ENCODE measurements at places on chromosomes 11 and 22.

GRCh38 chr11:118443590-118444218, 7.4 kb downstream of the KMT2A start:
- no peak for DNase-seq

DNA sequence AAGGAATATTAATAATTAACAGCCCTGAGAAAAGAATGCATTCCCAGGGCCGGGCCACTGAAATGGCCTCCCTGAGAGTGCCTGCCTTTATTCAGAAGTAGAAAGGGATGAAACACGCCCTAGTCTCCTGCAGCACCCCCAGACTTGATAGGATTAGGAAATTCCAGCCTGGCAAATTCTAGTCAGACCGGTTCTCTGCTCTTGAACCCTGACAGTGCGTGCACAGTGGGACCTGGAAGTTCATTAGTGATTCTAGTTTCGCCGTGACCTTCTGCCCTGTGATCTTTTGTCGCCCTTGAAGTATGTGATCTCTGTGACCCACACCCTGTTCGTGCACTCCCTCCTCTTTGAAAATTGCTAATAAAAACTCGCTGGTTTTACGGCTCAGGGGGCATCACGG, 2.1 kb upstream of the GSTP1 start:
- no peak for DNase-seq

- peak; percentile 43 for DNase-seq
Observed at GRCh38 chr22:31210556-31211421, 1.3 kb upstream of the LIMK2 start.

- no peak for DNase-seq
Observed at GRCh38 chr11:12189543-12190235, 79.3 kb downstream of the MICAL2 start.

DNA sequence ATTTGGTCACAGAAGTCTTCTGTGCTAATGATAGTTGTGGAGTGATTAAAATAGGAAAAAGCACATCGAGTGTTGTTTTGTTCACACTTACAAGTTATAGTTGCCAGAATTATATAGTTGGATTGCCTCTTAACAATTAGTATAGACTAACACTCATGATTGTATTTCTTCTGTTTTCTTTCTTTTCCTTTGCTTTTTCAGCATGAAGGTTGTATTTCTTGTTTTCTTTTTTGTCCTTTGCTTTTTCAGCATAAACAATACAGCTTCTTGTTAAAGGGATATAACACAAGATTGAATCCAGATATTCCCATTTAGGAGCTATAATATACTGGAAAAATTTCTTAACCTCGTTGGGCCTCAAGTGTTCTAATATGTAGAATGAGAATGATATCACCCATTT, 31.1 kb downstream of the ACER3 start:
- DNase-seq, result no peak

DNA sequence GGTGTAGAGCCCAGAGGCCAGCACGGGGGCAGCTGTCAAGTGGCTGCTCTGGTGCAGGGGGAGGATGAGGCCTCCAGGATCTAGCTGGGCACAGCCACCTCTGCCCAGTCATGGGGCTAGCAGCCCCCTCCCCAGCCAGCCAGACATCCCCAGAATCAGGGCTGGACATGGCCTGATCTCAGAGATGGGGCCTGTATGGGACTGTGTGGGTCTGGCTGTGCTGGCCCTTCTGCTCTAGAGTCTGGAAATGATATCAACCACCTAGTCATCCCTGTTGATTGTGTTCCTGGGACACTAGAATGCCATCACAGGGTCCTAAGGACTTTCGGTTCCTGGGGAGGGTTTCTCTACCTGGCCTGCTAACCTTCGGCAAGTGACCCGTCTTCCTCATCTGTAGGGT, 2.8 kb downstream of the FLRT1 start:
- no peak for DNase-seq

- DNase-seq, result no peak
Observed at GRCh38 chr22:29704528-29705285, 15.1 kb upstream of the CABP7 start.

DNA sequence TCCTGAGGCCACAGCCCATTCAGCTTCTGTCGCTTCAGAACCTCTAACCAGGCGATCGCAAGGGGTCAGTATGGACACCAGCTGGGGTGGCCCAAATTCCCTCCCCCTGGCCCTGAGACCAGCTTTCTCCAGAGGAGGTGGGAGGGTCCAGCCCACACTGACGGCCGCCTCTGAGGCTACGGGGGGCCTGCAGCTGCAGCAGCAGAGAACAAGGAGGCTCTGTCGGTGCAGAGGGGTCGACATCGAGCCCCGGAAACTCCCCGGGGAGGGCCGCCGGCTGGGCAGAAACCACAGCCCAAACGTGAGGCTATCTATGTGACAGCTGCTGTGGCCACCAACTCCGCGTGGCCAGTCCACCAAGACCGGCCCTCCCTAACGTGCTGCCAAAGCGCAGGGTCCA, 40.8 kb downstream of the ELFN2 start:
- DNase-seq, result no peak

DNA sequence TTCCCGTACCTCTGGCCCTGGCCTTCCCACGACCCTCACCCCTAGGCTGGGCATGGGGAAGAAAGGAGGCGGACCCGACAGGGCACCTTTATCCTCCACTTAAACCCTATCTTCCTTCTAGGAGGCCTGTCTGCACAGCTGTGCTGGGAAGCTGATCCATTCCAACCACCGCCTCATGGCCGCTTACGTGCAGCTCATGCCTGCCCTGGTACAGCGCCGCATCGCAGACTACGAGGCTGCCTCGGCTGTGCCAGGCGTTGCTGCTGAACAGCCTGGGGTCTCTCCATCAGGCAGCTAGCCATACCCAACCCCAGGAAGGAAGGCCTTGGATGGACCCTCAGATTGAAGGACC, 599 bp downstream of the TIMM10B start:
- no peak for DNase-seq

DNA sequence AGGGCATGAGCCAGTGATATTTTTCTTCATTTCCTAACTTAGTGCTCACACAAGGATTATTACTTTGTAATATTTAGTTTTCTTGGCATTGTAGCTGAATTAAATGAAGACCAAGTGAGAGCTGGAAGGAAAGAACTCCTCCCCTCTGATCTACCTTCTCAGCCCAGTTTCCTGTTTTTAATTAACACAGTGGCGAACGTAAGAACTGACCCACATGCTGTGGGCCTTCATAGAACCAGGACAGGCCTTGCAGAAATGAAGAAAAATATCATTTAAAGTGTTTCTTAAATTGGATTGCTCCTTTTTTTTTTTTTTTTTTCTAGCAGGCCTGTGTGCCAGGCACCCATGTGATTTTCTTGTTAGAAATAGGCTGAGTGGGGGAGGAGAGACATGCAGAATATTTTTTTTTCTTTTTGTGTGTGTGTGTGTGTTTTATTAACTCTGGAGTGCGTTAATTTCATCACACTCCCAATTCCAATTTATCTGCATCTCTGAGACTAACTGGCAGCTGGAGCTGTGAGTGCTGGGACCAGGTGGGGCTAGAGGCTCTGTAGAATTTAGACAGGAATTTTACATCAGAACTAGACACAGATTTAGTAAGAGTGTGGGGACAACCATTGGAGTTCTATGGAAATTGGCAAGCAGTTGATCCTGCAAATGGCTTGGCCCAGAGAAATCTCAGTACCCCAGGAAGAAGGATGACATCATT, 320.5 kb downstream of the DDX10 start:
- DNase-seq, result no peak

DNA sequence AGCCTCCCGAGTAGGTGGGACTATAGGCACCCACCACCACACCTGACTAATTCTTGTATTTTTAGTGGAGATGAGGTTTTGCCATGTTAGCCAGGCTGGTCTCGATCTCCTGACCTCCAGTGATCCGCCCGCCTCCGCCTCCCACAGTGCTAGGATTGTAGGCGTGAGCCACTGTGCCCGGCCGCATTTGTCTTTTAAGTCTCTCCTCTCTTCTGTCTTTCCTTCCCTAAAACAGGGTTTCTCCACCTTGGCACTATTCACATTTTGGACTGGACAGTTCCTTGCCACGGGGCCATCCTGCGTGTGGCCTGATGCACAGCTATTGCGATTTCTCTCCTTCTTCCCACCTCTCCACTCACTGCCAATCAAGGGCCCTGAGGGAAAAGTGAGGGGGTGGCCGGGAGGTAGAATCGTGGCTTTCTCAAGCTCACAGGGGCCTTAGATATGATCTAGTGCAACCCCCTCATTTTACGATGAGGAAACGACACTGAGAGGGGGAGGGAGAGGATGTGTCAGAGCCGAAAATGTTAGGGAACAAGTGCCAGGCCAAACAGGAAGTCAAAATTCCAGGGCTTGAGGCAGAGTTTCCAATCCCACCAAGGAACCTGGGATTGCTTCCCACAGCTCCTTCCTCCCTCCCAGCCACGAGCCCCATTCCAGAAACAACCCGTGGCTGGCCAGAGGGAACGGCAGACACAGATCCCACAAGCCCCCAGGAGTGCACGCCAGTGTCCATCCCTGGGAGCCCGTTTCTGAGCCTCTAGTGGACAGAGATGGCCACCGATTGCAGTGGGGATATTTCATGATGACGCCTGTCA, 21.2 kb downstream of the SCGB1A1 start:
- DNase-seq, result peak; percentile 92

DNA sequence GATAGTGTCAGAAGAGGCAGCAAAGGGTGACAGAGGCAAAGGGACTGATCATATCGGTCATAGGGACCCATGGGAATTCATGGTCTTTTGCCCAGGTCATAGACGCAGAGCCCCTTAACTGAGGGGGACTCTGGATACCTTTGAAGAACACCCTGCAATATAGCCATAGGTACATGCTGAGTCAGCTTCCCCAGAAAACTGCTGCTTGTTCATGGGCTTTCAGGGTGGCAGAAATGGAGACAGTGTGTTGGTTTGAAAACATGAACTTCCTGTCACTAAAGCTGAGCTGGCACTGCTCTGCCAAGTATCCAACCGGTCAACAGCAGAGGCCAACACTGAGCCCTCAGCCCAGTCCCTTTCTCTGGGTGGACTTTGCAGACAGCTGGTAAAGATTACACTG, 114.2 kb downstream of the EFCAB6 start:
- DNase-seq, result no peak

DNA sequence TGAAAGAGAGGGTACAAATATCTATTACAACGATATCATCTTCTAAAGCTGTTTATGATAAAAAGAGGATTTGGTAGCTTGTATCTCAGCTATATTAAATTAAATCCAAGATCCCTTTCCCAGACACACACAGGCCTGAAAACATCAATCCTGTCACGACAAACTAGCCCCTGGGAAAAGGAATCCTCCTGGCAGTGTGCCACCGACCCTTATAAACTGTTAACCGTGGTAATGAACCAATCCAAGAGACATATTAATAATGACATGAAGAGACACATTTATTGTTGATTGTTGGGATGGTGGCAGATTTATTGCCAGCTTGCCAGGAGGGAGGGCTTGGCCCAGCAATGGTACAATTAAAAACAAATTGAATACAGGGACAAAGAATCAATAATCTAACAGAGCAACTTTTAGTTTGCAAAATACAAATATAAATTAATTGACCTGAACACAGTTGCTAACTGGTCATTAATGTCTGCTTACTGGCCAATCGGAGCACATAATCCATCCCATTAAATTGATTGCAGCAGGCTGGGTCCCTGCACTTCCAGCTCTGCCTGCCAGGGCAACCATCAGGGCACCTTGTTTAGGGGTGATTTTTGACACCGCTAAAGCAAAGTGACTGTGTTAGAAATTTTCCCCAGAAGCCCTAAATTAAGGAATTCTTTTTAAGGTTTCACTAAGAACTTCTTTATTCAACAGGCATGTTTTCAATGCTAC, 887.6 kb downstream of the OPCML start:
- DNase-seq, result no peak

DNA sequence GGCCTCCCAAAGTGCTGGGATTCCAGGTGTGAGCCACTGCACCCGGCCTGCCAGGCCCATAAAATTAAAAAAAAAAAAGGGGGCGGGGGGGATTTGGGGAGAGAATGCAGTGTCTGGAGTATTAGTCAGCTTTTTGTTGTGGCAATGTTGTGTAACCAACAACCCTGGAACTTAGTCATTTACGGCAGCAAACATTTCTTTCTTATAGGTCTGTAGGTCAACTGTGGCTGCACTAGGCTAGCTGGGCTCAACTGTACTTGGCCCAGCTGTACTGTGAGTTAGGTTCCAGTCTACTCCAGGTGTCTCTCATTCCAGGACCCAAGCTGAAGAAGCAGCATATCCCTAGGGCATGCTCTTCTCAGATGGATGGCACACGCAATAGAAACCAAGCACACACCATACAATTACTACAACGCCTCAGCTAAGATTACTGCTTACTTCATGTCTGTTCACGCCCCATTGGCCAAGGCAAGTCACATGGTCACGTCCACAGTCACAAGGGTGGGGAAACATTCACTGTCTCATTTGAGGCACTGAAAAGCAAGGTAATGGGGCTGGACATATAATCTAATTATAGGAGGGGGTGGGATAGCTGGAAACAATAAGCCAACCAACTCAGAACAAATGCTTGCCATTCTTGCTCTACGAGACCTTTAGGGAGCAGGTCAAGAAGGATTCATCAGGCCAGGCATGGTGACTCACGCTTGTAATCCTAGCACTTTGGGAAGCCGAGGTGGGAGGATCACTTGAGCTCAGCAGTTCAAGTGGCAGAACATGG, 10.4 kb upstream of the SPINDOC start:
- DNase-seq, result no peak

DNA sequence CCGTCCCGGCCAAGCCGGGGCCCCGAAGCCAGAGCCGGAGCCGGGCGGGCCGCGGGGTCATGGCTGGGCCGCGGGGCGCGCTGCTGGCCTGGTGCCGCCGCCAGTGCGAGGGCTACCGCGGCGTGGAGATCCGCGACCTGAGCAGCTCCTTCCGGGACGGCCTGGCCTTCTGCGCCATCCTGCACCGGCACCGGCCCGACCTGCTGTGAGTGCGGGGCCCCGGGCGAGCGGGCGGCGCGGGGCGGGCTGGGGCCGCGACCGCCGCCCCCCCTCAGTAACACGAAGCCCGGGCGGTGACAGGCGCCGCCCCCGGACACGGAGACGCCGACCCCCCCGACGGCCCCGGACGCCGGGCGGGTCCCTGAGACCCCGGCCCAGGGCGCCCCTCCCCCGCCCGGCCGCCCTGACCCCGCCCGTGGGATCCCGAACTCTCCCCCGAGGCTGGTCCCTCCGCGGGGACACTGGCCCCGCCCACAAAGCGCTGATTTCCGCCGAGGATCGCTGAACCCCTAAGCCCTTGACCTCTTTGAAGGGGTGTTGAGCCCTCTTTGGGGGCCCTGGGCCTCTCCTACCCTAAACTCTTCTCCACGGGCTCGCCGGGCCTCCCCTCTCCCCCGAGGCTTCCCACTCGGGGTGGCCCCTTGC, 389 bp downstream of the MICALL1 start:
- DNase-seq, result no peak

DNA sequence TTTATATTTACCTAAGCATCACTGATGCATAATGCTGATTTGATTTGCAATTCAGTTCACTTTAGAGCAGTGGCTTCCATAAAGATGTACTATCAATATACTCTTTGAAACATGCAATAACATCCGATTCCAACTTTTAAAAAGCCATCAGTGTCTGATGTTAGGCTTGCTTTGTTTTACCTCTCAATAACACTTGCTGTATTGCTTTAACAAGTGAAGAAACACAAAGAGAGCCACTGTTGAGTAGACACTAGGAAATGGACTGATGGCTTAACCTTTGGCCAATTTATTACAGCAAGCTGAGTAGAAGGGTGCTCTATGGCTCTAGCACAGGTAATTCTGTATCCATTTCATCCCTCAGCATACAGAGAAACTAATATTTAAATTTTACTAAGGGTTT, 122.1 kb downstream of the FCHSD2 start:
- DNase-seq, result no peak
